ENCODE measurements at places on chromosomes 11 and 22.

DNA sequence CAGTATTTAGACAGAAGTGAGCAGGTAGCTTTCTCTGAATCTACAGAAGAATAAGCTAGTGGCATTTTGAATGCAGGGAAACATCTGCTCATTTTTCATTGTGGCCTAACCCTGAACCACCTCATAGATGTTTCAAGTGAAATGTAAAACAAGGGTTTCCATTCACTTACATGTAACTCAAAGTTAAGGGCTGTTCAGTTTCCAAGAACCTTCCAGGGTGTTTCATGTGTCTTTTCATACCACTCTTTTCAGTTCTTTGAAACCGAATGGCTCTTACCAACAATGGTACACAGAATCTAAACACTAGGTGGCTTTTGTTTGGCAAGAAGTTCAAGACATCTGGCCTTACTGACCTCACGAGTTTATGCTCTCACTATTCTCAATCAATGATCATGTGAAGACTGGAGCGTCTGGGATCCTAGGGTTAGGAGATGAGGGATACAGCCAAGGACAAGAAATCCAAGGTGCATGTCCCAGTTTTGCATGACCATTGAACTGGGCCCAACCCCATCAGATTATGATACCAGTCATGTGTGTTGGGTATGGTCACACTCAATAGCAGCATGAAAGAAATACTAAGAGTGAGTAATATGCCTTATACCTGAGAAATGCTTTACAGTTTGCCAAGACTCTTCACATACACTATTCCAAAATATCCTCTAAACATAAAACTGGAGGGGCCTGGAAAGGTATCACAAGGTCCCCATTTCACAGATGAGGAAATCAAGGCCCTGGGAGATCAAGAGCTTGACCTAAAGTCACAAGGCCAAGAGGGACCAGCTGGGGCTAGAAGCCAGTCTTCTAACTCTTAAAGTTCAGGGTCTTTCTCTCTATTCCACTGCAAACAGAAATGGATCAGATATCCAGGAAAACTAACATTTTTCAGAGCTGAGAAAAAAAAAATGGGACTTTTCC lies 92.7 kb downstream of the ETS1 start:
- DNase-seq, result no peak

GRCh38 chr11:47156333-47156732 lies 20.3 kb downstream of the ARFGAP2 start:
- DNase-seq, result no peak

DNA sequence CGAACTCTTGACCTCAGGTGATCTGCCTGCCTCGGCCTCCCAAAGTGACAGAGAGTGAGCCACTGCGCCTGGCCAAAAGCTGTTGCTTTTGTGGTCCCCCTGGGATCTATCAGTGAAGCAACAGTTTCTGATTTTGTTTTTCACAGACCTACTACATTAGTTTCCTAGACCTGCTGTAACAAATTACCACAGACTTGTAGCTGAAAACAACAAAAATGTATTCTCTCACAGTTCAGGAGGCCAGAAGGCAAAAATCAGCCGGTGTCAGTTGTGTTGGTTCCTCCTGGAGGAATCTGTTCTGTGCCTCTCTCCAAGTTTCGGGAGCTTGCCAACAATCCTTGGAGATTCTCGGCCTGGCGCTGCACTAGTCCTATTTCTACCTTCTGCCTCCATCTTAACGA lies 8.5 kb upstream of the SLC35C1 start:
- no peak for DNase-seq

DNA sequence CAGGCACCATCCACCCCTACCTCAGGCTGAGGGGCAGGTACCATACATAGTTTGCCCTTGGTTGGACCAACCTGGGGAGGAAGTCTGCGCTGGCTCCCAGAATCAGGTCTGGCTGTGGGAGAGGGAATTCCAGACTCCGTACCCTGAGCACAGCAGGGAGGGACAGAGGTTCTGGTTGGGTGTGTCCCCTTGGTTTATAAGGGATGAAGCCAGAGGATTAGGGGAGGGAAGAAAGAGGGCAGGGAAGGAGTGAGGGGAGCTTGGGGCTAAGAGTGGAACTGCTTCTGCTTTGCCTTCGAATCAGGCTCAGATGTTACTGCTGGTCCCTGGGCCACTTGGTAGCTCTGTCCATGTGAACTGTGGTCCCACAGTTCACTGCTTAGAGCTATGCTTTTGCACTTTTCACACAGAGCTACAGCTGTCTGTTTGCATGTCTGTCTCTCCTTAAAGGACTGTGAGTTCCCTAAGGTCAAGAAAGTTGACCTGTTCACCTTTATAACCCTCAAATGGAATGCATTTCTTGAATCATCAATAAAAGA lies 9.2 kb downstream of the MMP20 start:
- DNase-seq, result no peak

DNA sequence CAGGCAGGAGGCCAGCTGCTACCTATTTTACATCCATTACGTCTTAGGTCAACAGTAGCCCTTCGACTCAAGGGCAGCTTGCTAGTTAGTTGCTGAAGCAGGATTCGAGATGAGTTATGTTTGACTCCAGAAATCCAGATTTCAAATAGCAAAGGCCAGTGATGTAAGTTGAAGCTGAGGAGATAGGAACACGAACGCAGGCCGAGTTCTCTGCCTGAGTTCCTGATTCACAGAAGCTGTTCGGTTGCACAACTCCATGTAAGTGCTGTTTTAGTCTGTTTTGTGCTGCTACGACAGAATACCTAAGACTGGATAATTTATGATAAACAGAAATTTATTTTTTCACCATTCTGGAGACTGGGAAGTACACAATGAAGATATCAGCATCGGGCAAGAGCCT lies 111.2 kb downstream of the SLC1A2 start:
- DNase-seq, result no peak

DNA sequence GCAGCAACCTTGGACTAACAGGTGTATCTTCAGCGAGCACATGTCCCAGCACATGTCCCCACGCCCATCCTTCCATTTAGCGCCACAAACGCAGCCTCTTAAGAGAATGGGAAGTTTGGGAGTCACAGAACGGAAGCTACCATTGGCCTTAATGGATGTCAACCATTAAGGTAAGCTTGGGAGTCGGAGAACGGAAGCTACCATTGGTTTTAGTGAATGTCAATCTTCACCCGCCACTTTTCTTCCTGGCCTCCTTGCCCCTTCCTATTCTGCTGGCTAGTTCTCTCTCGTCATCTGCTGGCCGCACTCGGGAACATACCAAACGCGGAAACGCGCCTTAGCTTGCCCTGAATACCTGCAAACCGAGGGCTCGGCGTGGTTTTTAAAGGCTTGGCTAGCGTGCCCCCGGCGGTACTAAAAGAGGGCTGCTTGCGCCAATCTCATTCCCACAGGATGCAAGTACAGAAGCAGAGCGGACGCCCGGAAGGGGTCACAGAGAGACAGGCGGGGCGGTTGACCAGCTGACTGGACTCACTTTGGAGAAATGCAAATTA lies 24.3 kb downstream of the GLYATL1 start:
- no peak for DNase-seq

- DNase-seq, result no peak
Observed at GRCh38 chr11:118606157-118606843, 1.1 kb upstream of the PHLDB1 start.

DNA sequence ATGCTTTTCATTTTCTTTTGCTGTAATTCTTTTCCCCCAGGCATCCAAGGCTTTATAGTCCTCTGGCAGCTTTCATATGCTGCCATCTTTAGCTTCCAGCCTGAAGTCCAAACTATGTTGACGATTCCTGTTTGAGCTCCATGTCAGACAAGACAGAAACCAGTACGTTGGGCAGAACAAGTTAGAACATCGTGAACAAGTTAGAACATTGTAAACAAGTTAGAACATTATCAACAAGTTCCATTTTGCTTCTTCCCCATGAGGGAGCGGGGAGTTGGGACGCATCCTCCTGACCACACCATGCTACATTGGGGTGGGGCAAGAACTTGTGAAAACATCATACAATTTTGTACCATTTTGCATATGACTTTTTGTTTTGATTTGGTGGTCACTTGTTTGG lies 23.9 kb downstream of the GLB1L2 start:
- no peak for DNase-seq

GRCh38 chr11:8719721-8720120 lies 37.1 kb downstream of the RPL27A start:
- DNase-seq, result no peak

GRCh38 chr11:47997063-47998053 lies 17.0 kb downstream of the PTPRJ start:
- no peak for DNase-seq

DNA sequence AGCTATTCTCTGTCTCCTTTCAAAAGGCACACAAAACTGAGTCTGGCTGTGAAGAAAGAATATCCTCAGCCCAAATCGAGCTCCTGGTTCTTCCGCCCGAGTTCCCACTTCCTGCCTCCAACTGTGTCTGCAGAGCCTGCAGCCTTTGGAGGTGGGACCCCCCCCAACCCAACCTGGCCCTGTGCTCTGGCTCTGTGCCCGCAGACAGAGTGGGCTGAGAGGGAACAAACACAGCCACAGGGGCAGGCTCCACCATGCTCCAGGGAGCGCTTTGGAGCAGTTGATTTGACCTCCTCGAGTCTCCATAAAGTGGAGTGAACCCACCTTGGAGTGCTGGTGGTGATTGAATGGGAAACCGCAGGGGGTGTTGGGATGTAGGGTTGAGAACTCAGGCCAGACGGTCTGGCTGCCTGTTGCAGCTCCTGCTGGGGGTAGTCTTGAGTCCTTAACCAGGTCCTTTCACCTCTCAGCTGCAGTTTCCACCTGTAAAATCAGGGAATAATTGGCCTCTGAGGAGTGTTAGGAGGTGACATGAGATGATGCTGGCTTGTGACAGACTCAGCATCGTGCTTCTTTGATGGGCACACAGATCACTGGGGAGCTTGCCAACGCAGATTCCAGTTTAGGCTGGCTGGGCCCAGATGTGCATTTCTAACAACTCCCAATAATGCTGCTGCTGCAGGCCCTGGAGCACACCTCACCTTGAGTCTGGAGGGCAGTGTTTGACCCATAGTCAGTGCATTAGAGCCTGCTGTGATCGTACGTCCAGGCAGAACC lies 11.4 kb downstream of the DAGLA start:
- DNase-seq, result no peak

- DNase-seq, result no peak
Observed at GRCh38 chr11:28526406-28526751, 418.2 kb downstream of the METTL15 start.

GRCh38 chr11:64318766-64319761 lies 1.1 kb downstream of the PRDX5 start:
- no peak for DNase-seq

GRCh38 chr11:2674658-2675131 lies 25.1 kb downstream of the KCNQ1OT1 start:
- DNase-seq, result no peak

DNA sequence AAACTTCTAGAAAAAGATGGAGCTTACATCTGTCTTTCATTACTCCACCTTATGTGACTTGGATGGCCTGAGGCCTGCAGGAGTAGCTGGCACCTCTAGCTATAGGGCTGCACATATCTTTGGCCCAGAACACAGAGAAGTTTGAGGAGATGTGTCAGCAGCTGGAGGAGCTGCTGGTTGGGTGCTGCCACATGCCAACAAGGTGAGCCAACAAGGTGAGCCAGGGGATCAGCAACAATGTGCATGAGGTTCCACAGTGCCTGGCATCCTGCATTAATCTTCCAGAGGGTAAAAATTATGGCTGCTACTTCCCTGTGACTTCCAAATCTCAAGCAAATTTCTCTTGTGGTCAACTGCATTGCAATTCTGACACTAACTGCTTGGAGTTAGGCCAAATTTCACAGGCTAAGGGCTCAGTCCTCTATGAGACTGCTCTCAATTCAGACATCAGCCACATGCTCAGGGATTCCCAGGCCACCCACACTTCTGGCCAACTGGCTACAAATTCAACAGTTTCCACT lies 16.0 kb downstream of the RBM7 start:
- no peak for DNase-seq

DNA sequence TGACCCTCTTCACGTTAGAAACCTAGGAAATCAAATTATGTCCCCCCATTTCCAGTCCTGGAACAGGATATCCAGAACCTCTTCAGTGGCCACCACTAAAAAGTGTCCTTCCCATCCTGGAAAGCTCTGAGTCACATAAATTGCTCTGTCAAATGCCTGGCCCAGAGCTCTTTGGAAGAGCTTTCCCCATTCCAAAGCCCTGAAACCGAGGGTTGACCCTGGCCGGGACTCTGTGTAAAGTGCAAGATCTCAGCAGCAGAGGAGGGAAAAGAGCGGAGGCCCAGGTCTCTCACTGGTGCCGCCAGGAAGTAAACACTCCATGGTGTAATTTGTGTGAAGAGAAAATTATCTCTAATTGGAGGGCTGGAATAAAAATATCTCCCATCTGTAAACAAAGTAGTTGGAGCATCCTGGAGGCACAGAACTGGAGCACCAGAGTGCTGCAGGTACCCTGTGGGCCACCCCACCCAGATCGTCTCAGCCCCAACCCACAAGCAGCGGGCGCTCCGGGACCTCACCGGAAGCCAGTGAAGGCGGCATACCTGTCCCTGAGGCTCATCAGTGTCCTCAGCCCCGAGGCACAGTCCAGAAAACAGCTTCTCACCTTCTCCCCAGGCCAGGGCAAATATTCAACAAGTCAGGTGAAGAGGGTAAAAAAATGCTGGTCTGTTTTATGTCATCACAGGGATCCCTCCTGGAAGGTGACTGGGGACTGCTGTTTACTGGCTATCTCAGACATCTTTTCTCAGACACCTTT lies 4.7 kb upstream of the JAM3 start:
- no peak for DNase-seq

GRCh38 chr22:37943825-37944198 lies 9.6 kb downstream of the C22orf23 start:
- DNase-seq, result no peak

- no peak for DNase-seq
Observed at GRCh38 chr22:48592931-48593330, 1234.7 kb downstream of the BRD1 start.

- DNase-seq, result no peak
Observed at GRCh38 chr11:73521621-73522020, 76.3 kb downstream of the FAM168A start.

GRCh38 chr11:122441666-122442035 lies 213.9 kb upstream of the UBASH3B start:
- DNase-seq, result no peak

GRCh38 chr11:76194872-76195668 lies 11.2 kb downstream of the WNT11 start:
- no peak for DNase-seq

- no peak for DNase-seq
Observed at GRCh38 chr22:46053563-46054090, 76.7 kb upstream of the WNT7B start.

- DNase-seq, result no peak
Observed at GRCh38 chr22:31233001-31233400, 20.9 kb downstream of the LIMK2 start.

- no peak for DNase-seq
Observed at GRCh38 chr11:130740819-130741218, 175.5 kb downstream of the SNX19 start.

- no peak for DNase-seq
Observed at GRCh38 chr22:30868663-30869385, 99.8 kb downstream of the MORC2 start.

DNA sequence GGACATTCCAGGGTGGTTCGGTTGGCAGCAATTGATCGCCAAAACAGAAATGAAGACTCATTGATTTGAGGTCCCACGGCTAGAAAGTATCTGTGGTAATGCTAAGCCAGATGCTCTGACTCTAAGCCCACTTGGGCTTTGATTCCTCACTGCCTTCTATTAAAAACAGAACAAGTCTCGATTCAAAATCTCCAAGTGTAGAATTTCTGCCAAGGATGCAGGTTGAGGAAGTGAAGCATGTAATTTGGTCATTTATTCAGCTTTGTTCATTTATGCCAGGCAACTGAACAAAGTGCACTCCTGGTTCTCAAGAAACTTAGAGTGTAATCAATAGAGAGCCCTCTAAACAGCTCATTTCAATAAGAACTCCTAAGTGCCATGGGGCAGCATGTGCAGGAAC lies 2.3 kb upstream of the CEP295 start:
- DNase-seq, result no peak
